Activated T-cell treated with anti-CD3 and anti-CD28 coated beads for 1 hour (primary cell): ENCODE measurements at places on chromosomes 4 and X.

DNA sequence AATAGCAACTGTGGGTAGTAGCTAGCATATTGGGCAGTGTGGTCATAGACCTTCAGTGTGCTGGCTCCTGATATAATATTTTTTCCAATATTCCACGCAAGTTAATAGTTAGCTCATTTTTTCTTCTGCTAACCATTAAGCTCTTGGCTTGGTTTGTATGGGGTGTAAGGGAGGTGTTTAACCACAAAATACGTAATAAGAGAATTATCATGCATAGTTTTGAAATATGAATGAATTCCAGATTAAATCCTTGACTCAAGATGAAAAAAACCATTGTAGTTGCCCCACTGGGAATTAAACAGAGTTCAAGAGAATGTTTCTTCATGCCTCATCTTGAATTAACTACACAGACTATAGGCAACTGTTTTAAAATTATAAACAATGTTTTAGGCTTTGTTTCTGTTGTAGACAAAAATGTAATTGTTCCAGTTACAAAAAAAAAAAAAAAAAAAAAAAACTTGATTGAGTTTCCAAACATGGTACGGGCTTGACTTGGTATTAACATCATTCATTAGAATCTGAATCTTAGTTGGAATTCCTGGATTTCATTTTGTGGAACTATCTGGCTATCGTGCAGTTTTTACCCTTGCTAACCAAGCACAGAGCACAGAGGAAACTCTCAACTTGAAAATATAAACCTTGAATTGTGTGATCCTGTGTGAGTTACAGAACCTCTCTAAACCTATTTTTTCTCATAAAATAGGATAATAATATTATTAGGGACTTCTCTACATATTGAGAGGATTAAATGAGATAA, 28.4 kb downstream of the CXCL1 start:
- no peak for DNase-seq

DNA sequence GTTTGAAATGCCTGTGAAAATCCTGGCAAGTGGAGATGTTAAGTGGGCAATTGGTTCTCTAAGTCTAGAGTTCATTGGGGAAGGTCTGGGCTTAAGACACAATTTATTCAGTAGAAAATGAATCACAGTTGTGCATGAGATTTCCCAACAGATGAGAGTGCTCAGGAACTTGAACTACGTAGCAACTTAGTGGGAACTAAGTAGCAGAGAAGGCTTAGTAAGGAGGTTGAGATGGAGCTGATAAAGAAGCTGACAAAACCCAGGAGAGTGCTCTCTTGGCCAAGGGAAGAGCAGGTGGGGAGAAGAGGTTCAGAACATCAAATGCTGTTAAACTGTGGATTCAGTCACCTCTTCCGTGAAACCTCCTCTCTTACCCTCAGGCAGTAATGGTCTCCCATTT, 33.0 kb downstream of the AFF1 start:
- DNase-seq: no peak

- DNase-seq: no peak
Measured at GRCh38 chrX:6986915-6987314, 160.6 kb upstream of the STS start.

DNA sequence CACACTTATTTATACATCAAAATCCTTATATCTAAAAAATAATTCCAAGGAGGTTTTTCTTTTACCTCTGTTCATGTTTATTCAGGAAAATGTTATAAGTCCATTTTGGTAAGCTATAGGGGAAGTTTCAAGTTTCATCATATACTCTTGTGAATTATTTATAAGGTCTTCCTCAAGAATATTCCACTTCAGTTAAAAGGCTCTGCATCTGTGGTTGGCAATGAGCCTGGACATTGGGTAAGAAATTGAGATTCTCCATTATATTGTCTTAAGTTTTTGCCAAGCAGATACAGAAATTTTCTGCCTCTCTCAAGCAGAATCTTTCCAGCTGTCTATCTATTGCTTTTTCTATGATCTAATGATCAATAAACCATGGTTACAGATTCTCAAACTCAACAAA, 641.9 kb downstream of the NLGN4X start:
- no peak for DNase-seq

DNA sequence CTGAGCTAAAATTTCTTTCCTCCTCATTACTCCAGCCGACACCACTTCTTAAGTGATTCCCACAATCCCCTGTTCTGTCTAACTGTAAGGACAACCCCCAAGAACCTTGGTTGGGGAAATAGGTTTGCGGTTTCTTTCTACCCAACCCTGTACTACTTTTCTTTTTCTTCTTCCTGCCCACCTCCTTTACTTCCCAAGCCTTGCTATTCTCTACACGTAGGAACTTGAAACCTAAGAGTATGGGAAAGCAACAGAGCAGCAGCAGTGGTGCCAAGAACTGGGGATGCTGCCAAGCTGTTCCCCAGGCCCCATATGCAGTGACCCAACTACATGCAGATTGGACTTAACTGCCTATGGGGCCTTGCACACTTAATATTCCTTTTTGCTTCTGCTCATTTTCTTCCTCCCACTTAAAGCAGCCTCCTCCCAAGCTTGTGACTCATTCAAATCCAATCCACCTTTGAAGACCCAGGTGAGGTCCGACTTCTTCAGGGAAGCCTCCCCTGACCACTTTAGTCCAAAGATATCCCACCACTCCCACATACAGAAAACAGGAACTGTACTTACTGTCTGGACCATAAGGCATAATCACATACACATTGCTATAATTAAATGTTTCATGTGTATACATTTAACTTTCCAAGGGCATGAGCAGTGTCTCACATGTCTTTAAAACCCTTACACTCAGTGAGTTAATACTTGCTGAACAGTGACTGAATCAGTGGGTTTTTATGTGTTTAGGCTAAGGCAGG, 1.7 kb downstream of the FAM120C start:
- DNase-seq: no peak

GRCh38 chrX:109911046-109911445, 91.9 kb upstream of the TMEM164 start:
- no peak for DNase-seq

DNA sequence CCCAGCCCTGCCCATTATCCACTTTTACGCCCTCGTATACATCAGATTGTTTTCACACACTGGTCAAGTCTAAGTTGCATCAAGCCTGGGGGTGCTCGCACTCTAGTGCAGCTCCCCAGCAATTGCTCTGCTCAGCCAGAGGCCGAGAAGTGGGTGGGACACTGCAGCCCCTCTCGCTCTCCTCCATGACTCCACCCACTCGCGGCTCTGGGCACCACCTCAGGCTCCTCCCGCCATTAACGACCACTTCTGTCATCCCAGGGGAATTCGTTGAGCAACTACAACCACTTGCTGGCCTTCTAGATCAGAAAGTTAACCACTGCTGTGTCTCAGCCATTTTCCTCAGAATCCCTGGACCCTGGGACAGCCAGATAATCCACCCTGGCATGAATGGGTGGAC, 53.6 kb downstream of the ETNPPL start:
- no peak for DNase-seq

DNA sequence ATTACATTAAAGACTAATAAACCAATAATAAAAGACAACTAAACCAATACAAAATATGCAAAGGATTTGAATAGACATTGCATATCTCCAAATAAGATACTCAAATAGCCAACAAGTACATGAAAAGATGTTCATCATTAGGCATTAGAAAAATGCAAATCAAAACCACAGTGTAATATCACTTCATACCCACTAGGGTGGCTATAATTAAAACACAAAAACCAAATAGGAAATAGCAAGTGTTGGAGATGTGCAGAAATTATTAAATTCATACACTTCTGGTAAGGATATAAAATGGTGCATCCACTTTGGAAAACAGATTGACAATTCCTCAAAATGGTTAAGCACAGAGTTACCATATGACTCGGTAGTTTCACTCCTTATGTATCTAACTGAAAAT, 860.8 kb upstream of the DIAPH2 start:
- no peak for DNase-seq

DNA sequence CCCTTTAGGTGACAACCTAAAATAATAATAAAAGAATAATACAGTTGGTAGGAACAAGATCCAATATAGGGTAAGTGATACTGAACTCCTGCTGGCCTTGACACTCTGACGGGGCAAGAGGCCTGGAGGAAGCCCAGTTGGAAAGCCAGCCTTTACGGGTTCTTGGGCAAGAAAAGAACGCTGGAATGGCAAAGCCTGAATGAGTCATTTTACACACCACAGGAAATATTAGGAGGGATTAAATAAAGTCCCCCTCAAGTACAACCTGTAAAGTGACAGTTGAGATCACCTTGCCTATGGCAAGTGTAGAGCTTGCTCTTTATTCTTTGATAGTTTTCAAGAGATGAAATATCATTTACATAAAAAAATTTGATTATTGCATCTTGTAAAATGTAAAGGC, 244.5 kb upstream of the TLL1 start:
- no peak for DNase-seq

DNA sequence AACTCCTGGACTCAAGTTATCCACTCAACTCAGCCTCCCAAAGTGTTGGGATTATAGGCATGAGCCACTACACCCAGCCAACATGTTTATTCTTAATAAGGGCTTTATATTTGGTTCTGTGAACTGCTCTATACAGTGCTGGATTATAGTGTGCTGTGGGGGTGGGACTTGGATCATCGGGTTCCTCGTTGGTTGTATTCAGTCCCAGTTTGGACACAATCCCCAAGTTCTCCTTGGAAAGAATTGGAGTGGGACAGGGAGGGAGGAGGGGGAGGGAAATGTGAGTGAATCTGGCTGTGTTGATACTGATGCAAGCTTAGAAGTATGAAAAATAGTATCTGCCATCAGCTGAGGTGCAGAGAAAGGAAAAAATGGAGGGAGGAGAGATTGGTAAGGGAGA, 121.3 kb downstream of the KIT start:
- DNase-seq: no peak
